ENCODE measurements at places on chromosomes 12 and 14.

DNA sequence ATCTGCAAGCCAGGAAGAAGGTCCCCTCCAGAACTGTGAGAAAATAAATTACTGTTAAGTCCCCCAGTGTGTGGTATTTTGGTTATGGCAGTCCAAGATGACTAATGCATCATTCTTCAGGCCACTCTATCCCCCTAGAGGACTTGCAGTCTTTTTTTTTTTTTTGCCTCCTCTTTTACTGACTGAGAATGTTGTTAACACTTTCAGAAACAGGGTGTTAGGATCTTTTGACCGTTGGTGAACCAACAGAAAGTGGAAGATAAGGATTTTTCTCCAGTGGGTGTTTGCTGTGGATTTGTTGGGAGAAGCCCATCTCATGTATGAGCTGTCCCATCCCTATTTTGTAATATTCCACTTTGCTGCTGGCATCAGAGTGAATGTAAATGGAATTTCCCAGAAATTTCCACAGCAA is 37.8 kb downstream of the MARK3 start:
- DNase-seq: no peak

- DNase-seq: peak; percentile 40
These were observed at the start of gene GALNT6 for GRCh38 chr12:51391283-51392123. TSS of gene GALNT6 (minus strand) at chr12:51391406. CDS start at chr12:51379781, 11,625 bp downstream.

- DNase-seq: no peak
These were observed 179.6 kb upstream of the DIO2 start for GRCh38 chr14:80390906-80391305.

DNA sequence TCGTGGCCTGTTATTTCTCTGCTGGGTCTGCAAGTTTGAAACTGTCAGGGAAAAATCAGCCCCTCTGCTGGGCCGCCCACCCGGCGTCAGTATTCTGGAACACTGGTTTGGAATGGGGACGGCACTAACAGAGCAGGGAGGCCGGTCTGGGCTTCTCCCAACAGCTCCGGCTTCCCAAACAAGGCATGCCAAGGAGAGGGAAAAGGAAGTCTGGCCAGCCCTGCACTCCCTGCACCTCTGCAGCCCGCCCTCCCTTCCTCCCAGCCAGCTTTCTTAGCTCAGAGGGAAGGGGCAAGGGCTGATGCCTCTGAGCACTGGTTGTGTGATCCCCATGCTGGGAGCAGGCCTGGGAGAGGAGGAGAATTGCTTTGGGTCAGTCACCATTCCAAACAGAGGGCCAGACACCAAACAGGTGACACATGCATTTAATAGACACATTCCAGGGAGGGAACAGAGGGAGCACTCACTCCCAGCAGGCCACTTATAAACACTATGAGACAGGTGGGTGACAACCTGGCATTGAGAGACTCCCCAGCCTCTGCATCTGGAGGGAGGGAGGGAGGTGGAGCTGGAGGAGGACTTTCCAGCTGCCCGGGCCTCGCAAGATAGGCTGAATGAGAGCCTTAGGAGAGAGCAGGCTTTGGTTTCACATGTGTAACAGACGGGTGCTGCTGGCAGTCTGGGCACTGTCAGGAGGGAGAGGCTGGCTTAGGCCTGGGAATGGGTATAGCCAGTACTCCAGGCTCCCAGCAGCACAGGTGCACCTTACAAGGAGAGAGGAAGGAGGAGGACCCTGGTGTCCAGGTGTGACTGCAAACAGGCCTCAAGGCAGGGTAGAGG is 10.3 kb downstream of the KRT75 start:
- no peak for DNase-seq

GRCh38 chr14:49960453-49960852 is 67.6 kb downstream of the ARF6 start:
- no peak for DNase-seq

GRCh38 chr12:103794309-103795213 is 46.5 kb downstream of the NT5DC3 start:
- no peak for DNase-seq

DNA sequence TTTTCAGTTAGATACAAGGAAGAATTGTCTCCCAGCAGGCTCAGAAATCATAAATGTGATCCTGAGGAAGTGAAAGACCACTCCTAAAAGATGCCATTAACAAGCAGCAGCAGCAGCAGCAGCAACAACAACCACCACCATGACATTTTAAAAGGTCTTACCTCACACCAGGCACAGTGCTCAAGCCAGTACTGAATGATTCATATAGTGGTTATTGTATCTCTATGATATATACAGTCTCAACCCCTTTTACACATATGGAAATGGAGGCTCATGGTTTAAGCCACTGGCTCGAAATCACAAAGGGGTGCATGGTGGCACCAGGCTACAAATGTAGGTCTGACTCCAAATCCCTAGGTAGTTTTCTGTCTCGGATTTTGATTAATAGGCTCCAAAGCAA is 126.9 kb downstream of the KTN1 start:
- DNase-seq: no peak

GRCh38 chr12:121576851-121577391 is 3.9 kb downstream of the KDM2B start:
- no peak for DNase-seq

- no peak for DNase-seq
These were observed 4.2 kb downstream of the SOCS4 start for GRCh38 chr14:55031190-55031589.

DNA sequence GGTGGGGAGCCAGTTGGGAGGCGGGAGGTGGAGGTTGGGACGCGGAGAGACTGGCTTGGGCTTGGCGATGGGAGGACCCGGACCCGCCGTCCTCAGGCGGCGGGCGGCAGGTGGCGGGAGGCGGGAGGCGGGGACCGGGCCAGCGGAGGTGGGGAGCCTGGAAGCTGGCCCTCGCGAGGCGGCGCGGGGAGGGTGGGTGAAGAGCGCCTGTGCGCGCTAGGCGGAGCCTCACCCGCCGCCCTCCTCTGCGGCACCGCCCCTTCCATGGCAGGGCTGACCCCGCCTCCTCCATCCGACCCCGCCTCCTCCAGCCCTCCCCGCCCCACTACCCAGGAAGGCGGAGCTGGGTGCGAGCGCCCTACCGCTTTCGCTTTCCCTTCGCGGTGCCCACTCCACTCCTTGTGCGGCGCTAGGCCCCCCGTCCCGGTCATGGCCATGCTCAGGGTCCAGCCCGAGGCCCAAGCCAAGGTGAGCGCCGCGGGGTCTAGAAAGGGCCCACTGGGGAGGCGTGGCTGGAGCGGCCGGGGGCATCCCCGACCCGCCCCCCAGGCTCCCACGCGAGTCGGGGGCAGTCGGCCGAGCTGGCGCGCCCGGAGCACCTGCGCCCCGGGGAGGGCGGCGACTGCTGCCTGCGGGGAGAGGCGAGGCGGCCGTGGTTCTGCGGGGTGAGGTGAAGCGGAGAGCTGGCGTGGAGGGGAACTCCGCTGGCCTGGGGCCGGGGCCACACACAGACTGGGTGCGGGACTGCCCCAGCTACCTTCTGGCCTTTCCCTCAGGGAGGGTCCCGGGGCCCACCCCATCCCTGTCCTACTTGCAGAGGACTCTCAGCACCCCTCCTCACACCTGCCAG is at the start of gene PSME1:
Gene PSME1, plus strand, starts transcription at position 361 of the 850 bp plus-strand sequence. Its CDS starts 69 bp downstream, at position 430.
- peak; percentile 79 for DNase-seq

GRCh38 chr14:67519406-67519805 is 13.7 kb upstream of the PLEKHH1 start:
- no peak for DNase-seq

GRCh38 chr12:118357257-118358007 is 15.3 kb downstream of the TAOK3 start:
- no peak for DNase-seq

DNA sequence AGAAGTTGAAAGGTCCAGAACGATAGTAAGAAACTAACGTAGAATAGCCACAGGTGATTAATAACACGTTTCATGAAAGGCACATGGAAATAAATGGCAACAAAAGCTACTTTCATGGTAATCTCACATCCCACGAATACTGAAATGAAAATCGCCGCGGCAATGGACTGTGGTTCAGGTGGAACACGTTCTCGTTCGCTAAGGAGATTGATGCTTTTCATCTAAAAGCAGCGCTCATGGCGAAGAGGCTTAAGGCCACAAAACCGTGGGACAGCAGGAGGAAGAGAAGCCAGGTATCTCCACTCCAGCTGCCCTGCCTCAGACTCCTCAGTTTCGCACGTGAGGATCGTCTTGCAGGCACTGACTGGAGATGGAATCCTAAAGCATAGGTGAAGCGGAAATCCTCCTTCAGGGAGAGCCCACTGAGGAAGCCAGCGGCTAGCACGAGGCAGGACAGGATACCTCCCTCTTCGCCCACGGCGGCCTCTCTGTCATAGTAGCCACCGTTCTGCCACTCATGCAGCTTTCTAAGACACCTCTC is 696 bp upstream of the GPHN start:
- no peak for DNase-seq

- no peak for DNase-seq
These were observed 90.7 kb downstream of the PPFIA2 start for GRCh38 chr12:81668475-81668874.

- no peak for DNase-seq
These were observed 130.2 kb downstream of the PAPOLA start for GRCh38 chr14:96632363-96632758.

- DNase-seq: no peak
These were observed 21.8 kb downstream of the VASH1 start for GRCh38 chr14:76782885-76783566.

- no peak for DNase-seq
These were observed 101.3 kb downstream of the FOXN3 start for GRCh38 chr14:89315493-89316470.

- no peak for DNase-seq
These were observed 40.1 kb downstream of the SMIM41 start for GRCh38 chr12:52119398-52120254.

GRCh38 chr12:31568498-31568897 is 22.4 kb downstream of the DENND5B start:
- DNase-seq: no peak

- DNase-seq: no peak
These were observed 423.9 kb downstream of the SOX5 start for GRCh38 chr12:23525450-23526072.

- no peak for DNase-seq
These were observed 30.5 kb upstream of the TMEM179 start for GRCh38 chr14:104634886-104635570.

DNA sequence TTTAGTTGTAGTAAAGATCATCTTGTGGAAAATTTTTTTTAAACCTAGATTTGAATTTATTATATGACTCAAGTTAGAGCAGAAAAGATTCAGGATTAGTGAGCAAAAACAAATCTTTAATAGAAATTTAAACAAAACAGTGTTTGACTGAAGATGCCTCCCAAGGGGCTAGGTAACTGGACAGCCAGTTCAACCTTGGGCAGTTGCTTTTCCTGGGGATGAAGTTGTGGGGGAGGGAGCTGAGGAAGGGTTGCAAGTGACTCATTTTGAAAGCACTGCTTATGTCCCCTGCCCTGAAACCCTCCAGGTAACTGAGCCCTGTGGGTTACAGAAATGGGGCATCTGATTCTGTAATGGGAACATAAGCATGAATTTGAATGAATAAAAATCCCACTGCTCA is 13.1 kb downstream of the CFAP54 start:
- no peak for DNase-seq

- no peak for DNase-seq
These were observed 97.4 kb downstream of the PLCZ1 start for GRCh38 chr12:18640321-18640955.

- no peak for DNase-seq
These were observed 37.7 kb upstream of the SFSWAP start for GRCh38 chr12:131672941-131673887.

DNA sequence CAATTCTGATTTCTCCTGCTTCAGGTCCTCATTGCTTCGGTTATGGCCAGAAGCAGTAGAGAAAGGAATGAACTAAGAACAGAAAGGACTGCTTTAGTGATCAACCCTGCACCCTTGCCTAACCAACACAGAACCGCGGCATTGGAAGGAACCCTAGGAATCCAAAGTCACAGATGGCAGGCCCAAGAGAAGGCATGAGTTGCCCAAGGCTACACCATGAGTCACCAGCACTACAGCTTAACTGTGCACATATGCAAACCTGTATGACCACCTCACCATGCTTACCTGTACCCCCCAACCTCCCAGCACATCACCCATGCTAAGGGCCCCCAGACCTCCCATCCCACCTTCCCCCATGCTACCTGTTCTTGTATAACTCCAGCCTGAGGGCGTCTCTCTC is 25.9 kb upstream of the BLTP3B start:
- no peak for DNase-seq

DNA sequence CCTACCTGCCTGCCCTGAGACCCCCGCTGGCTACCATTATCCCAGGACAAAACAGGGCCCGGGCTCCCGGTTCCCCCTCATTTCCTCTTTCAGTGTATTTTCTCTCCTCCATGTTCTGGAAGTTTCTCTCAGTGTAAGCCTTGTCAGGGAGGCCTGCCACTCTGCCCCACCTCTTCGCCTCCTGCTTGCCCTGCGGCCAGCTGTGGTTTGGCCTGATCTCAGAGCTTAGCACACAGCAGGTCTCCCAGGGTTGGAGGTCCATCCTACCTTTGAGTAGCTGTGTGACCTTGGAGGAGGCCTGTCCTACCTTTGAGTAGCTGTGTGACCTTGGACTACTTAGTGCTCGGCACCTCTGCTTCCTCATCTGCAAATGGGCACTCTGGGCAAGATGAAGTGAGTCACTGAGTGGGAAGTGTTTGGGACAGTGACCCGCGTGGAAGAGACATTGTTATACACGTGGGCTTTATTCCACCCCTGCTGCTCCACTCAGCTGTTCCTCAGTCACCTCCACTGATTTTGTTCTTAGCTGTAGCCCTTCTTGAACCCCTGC is 212.7 kb downstream of the ZFP36L1 start:
- DNase-seq: no peak

DNA sequence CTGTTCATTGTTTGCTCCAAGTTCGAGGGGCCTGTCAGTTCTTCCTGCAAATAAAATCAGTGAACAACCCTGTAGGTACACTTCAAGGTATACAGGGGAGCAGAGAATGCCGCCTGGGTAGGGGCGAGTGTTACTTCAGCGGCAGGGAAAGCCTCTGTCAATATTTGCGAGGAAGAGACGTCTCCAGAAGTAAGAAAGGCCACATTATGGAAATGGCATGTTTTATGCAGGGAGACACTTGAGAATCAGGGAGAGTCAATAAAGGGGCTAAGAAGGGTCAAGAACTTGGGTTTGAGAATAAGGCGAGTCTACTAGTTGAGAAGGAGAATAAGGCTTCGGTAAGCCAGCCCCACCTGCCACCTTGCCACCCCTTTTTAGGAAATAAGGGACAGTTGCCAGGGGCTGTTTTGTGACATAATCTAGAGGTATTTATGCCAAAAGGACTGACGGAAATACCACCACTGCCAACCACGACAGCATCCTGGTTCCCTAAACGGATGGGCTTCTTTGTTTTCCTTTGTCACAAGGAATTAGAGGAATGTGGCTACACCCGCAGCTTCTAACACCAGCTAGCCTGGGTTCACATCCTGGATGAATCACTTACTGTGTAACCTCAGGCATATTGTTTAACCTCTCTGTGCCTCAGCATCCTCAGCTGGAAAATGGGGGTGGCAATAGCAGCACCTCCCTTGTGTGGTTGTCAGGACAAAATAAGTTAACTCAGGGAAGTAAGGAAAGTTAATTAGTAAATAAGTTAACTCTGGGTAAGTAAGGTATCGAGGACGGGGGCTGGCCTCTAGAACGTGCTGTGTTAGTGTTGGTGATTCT is 67.7 kb downstream of the EID3 start:
- no peak for DNase-seq
